ENCODE measurements at places on chromosomes 3 and 15. TPM values are rescaled to one million over a fixed set of nuclear protein-coding genes. Genes with fewer than 3 reads are reported as not detected.
A peak's percentile ranks its signal among the peaks of the same experiment; 100 is the strongest.

Gene CTXN2
- not detected for polyA plus RNA-seq

Gene THSD4
- 13.3 TPM for polyA plus RNA-seq

DNA sequence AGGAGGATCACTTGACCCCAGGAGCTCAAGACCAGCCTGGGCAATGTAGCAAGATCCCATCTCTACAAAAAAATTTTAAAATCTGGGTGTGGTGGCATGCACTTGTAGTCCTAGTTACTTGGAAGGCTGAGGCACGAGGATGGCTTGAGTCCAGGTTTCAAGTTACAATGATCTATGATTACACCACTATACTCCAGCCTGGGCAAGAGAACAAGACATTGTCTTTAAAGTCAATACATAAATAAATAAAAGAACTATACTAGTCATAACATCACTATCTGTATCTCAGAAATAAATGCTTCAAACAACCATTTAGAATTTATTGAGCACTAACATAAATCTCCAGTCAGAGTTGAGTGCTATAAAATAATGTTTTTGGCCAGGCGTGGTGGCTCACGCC lies 8.5 kb upstream of the PHLDB2 start:
- peaks cover 52% of the 10 kb centered on the region for H3K4me1 ChIP-seq
- peak overlapping the region; percentile 74 for H3K27ac ChIP-seq
- no peak overlapping the region for H3K4me3 ChIP-seq
- no peaks in the 10 kb centered on the region for H3K36me3 ChIP-seq
- no peaks in the 10 kb centered on the region for H3K27me3 ChIP-seq

DNA sequence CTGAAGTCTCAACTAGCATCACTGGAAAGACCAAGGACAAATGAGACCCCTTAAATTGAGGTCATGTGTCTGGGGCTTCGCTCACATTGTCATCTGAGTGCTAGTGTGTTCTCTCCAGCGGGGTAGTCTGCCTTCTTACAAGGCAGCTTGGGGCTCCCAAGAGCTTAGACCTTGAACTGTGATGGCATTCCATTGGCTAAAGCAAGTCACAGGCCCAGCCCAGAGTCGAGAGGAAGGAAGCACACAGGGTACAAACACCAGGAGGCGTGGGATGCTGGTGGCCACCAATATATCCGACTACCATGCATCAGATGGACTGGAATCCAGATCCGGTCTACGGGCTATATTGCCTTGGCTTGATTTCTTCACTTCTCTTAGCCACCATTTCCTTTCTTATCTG lies 31.5 kb upstream of the DYNC1LI1 start:
- no peak overlapping the region for H3K27ac ChIP-seq
- no peak overlapping the region for H3K4me3 ChIP-seq
- H3K36me3 ChIP-seq, result no peaks in the 10 kb centered on the region
- DNase-seq, result no peak
- H3K27me3 ChIP-seq, result no peaks in the 10 kb centered on the region

Gene SEMA3G
- 0.06 TPM for polyA plus RNA-seq

- H3K36me3 ChIP-seq, result no peaks in the 10 kb centered on the region
- DNase-seq, result no peak
- H3K27me3 ChIP-seq, result no peaks in the 10 kb centered on the region
- H3K4me3 ChIP-seq, result no peak overlapping the region
- no peak overlapping the region for H3K27ac ChIP-seq
- H3K4me1 ChIP-seq, result peaks cover 20% of the 10 kb centered on the region
These were observed 209.4 kb upstream of the DPH6 start for GRCh38 chr15:35755237-35755802.

GRCh38 chr3:54196360-54196991 lies 74.1 kb downstream of the CACNA2D3 start:
- H3K4me1 ChIP-seq, result no peaks in the 10 kb centered on the region
- H3K36me3 ChIP-seq, result no peaks in the 10 kb centered on the region
- DNase-seq, result no peak
- H3K4me3 ChIP-seq, result no peak overlapping the region
- H3K27ac ChIP-seq, result no peak overlapping the region

- no peak overlapping the region for H3K4me3 ChIP-seq
- H3K27me3 ChIP-seq, result no peaks in the 10 kb centered on the region
- no peak for DNase-seq
- H3K36me3 ChIP-seq, result peaks cover 34% of the 10 kb centered on the region
These were observed 91.5 kb downstream of the ATG7 start for GRCh38 chr3:11363715-11364114.

DNA sequence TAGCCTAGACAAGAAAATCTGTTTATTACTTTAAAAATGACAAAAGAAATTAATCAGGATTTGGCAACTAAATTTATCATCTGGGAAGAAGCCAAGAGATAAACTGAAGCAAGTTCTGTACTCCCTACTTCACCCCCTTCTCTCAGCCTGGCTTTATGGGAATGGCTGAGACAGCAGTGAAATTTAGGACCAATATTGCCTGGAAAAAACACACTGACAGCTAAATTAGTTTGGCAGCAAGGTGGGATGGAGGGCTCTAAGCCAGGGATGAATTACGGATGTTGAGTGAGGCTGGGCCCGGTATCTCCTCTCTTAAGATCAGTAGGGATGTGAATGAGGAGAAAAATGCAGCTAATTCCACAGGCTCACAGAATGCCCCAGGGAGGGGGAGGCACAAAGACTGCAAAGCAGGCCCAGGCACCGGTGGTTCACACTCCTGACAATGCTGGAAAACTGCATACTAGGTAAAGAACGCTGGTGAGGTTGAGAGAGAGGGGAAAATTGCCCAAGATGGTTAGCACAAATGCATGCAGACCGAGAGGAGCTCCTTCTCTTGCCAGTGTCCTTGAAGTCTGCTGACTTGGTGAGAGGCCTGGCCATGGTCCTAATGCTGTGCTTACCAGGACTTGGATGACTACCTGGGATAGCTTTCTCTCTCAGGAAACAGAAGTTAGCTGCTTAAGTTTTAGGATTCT lies 89.0 kb downstream of the WDR76 start:
- H3K36me3 ChIP-seq, result no peaks in the 10 kb centered on the region
- no peak overlapping the region for H3K27ac ChIP-seq
- no peak for DNase-seq
- H3K4me1 ChIP-seq, result peaks cover 38% of the 10 kb centered on the region

Gene COL7A1
- polyA plus RNA-seq, result 11.2 TPM

GRCh38 chr3:184598574-184598927 lies 37.0 kb downstream of the EPHB3 start:
- H3K36me3 ChIP-seq, result no peaks in the 10 kb centered on the region
- no peak overlapping the region for H3K4me3 ChIP-seq
- H3K4me1 ChIP-seq, result no peaks in the 10 kb centered on the region
- H3K27me3 ChIP-seq, result peaks cover 15% of the 10 kb centered on the region
- no peak overlapping the region for H3K27ac ChIP-seq
- DNase-seq, result no peak

- 0 out of 2 replicates have a peak, but pooled peaks cover 4% of the 10 kb centered on the region for H3K4me1 ChIP-seq
- H3K27me3 ChIP-seq, result no peaks in the 10 kb centered on the region
- DNase-seq, result no peak
These were observed 800.7 kb downstream of the NAALADL2 start for GRCh38 chr3:175659670-175660350.

Gene SAMD7
- polyA plus RNA-seq, result not detected

DNA sequence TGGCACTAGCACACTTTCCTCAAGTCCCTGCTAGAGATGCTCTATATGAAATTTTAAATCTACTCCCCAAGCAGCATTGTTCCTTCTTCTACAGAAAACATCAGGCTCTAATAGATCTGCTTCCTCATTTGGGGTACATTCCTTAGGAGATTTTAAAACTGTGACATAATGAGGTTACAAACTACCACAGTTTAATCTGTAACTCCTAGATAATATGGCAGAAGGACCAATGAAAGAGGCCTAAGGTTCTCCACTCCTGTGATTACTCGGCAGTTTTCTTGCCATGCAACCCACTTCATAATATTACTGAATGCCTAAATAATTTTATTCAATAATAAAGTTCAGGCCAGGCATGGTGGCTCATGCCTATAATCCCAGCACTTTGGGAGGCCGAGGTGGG lies 16.1 kb downstream of the ZNF106 start:
- H3K27me3 ChIP-seq, result no peaks in the 10 kb centered on the region
- peak overlapping the region; percentile 26 for H3K27ac ChIP-seq
- DNase-seq, result no peak
- H3K36me3 ChIP-seq, result no peaks in the 10 kb centered on the region
- no peak overlapping the region for H3K4me3 ChIP-seq

GRCh38 chr15:25436707-25437106 lies 2.1 kb downstream of the UBE3A start:
- DNase-seq, result no peak
- no peaks in the 10 kb centered on the region for H3K27me3 ChIP-seq
- H3K36me3 ChIP-seq, result no peaks in the 10 kb centered on the region
- H3K4me1 ChIP-seq, result peaks cover 30% of the 10 kb centered on the region

- H3K27me3 ChIP-seq, result no peaks in the 10 kb centered on the region
- DNase-seq, result peak; percentile 34
- no peak overlapping the region for H3K4me3 ChIP-seq
- no peaks in the 10 kb centered on the region for H3K36me3 ChIP-seq
- no peaks in the 10 kb centered on the region for H3K4me1 ChIP-seq
These were observed 469.6 kb upstream of the DPPA4 start for GRCh38 chr3:109806929-109807328.

GRCh38 chr15:92843326-92843725 lies 56.8 kb upstream of the CHD2 start:
- no peaks in the 10 kb centered on the region for H3K36me3 ChIP-seq
- no peaks in the 10 kb centered on the region for H3K27me3 ChIP-seq
- no peak overlapping the region for H3K27ac ChIP-seq
- peaks cover 19% of the 10 kb centered on the region for H3K4me1 ChIP-seq
- no peak for DNase-seq

GRCh38 chr3:162729686-162730085 lies 1233.1 kb downstream of the OTOL1 start:
- peak overlapping the region; percentile 43 for H3K27ac ChIP-seq
- no peaks in the 10 kb centered on the region for H3K36me3 ChIP-seq
- H3K4me1 ChIP-seq, result peaks cover 26% of the 10 kb centered on the region
- no peaks in the 10 kb centered on the region for H3K27me3 ChIP-seq
- peak; percentile 85 for DNase-seq
- H3K4me3 ChIP-seq, result no peak overlapping the region

DNA sequence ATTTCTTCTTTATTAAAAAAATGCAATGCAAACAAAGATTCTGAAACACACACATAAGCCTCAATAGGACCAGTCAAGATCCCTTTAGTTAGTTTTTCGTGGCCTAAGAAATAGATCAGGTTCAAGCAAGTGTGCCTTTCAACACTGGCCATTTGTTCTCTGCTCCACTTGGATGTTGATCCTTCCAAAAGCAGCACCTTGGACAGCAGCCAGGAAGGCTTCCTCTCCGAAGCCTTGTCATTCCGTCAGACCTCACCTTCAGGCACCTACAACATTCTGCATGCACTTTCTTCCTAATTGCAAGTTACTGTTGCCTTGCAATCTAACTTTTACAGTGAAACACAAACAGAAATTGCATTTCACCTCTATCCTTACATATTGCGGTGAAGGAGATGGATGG lies 155.9 kb upstream of the FEZF2 start:
- no peaks in the 10 kb centered on the region for H3K27me3 ChIP-seq
- no peak overlapping the region for H3K27ac ChIP-seq
- H3K4me1 ChIP-seq, result no peaks in the 10 kb centered on the region
- H3K36me3 ChIP-seq, result no peaks in the 10 kb centered on the region

DNA sequence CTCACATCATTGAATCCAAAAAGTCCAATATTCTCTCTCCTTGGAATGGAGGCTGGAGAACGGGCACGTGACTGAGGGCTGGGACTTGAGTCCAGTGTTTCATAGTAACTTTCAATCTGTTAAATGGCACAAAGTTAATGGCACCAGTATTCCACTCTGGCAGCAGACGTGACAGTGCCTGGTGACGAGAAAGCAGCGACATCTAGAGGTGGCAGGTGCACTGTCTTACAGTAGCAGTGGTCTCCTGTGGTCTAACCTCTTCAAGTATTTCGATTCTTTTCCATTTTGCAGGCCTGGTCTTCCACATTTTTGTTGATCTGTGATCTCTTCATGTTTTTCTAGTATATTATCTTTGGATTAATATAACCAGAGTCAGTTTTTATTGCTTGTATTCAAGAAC lies 107.1 kb downstream of the OXSM start:
- H3K36me3 ChIP-seq, result no peaks in the 10 kb centered on the region
- H3K4me1 ChIP-seq, result no peaks in the 10 kb centered on the region
- no peak overlapping the region for H3K4me3 ChIP-seq
- no peak overlapping the region for H3K27ac ChIP-seq
- no peaks in the 10 kb centered on the region for H3K27me3 ChIP-seq
- DNase-seq, result peak; percentile 29

Gene PCSK6
- polyA plus RNA-seq, result 0.19 TPM

DNA sequence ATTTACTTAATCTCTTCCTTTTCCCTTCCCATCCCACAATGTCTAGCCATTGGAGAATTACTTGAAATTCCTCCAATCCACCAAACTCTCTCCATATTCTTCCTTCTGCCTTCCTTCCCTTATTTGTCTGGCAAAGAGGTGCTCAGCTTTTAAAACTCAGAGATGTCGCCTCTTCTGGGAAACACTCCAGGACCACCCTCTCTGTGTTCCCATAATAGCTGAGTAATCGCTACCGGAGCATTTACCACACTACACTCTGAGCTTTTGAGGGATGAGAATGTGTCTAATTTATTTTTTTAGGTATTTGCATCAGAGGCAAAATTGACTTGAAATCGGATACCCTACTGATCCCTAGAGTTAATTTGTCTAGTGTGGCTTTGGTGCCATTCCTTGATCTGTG lies 245.7 kb upstream of the TPRG1 start:
- H3K27ac ChIP-seq, result no peak overlapping the region
- H3K4me1 ChIP-seq, result peaks cover 6% of the 10 kb centered on the region

DNA sequence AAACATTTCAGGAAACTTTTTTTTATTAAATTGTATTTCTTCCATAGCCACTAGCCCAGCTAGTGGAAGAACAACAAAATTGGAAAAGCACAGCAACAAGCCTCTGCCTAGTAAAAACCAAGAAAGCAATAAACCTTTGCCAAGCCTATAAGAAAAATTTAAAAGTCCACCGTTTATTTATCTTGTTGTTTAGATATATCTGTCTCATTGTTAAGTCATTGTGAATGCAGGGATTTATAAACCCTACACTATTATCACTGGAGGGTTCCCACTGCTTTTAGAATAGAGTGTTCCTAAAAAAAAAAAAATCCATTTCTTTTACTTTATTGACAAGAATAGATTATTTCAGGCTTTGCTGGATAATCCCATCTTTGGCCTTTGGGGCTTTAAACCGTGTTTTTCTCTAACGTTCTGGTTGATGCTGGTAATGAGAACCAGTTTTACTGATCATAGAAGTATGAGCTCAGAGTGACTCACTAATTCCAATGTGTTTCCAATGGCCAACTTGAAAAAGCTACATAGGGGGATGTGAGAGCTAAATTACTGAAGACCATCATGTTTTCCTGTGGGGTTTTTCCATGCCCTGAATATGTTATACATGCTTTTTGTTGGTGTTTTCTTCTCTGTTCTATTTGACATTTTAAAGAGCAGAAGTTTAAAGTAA lies 634.1 kb downstream of the RBMS3 start:
- no peaks in the 10 kb centered on the region for H3K27me3 ChIP-seq
- peaks cover 12% of the 10 kb centered on the region for H3K4me1 ChIP-seq
- peak; percentile 86 for DNase-seq
- peak overlapping the region; percentile 6 for H3K4me3 ChIP-seq
- H3K27ac ChIP-seq, result peak overlapping the region; percentile 51
